ENCODE measurements at places on chromosomes 12 and 14.

DNA sequence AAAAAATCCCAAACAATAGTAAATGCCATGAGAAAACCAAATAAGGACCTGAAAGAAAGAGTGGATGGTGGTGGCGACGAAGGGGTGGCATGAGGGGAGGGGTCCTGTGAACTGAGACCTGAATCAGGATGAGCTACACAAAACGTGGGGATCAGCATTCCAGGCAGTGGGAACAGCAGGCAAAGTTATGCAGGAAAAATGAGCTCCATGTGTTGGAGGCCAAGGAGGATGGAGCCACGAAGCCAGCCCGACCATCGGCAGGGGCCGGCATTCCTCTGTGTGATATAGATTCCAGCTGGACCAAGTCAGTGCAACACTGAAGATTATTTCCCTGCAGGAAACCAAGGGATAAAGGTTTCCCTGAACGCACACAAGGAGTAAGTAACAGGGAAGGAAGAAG, 7.1 kb downstream of the ADGRD1 start:
- no peak for DNase-seq

- DNase-seq: no peak
Observed at GRCh38 chr12:120408771-120409170, 29.1 kb upstream of the COX6A1 start.

DNA sequence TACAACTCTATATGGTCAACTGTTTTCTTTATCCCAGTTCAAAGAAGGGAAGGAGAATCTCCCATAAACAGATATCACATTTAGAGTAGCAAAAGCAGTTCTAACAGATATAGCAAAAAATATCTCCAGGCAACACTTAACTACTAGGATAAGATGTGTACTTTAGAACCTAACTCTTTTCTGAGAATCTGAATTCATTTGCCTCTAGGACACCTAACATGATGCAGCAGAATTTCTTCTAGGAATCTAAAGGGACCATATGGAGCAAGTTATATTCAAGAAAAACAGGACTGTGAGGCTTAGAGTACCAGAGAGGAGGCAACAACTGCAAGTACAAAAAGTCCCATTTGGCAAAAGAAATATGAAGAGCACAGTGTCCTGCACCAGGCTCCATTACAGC, 24.4 kb upstream of the CAPRIN2 start:
- no peak for DNase-seq

DNA sequence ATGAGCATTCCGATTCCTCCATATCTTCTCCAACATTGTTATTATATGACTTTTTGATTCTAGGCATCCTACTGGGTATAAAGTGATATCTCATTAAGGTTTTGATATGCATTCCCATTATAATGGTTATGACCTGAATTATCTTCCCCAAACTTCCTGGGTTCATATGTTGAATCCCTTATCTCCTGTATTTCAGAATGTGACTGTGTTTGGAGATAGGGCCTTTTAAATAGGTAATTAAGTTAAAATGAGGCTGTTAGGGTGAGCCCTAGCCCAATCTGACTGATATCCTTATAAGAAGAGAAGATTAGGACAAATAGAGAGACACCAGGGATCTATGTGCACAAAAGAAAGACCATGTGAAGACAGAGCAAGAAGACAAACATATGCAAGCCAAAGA, 96.9 kb upstream of the PMCH start:
- DNase-seq: no peak

DNA sequence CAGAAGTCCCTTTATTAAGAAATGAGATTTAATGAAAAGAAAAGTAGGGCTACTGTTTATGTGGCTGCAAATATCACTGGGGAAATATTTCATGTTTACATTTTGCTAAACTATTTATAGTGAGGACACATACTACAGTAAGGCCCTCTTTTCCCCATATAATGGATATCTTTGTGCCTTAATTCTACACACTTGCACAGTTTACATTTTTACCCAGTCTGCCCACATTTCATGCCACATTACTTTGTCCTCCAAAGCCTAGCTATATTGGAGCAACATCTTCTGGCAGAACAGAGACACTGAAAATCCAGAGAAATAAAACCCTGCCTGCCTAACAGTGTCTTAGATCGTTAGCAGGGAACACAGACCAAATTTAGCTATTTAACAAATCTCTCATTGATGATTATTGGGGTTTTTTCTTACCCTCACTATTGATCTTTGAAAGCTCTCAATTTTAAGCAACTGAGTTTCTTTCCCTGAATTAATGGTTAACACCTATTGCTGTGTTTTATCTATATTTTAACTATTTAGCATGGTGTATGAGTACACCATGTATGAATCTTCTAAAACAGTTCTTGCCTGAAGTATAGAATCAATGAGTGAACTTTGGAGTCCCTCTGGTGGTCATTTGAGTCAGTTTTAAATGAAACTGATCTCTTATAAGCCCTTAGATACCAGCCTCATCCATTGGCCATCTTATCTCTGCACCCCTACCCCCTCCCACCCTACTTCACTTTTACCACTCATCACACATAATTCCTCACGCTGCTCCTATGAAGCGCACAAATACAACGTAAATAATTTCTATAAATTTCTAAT, 170.2 kb downstream of the BCAT1 start:
- peak; percentile 51 for DNase-seq

GRCh38 chr14:21300892-21301291, 21.0 kb downstream of the RPGRIP1 start:
- DNase-seq: no peak

- DNase-seq: no peak
Observed at GRCh38 chr12:47189728-47190127, 110.0 kb upstream of the AMIGO2 start.

- peak; percentile 70 for DNase-seq
Observed at GRCh38 chr12:114936148-114937079, 252.4 kb upstream of the TBX3 start.

- no peak for DNase-seq
Observed at GRCh38 chr12:121917950-121918678, at the start of gene CFAP251. TSS of gene CFAP251 (plus strand) at chr12:121918592. CDS start at chr12:121921306, 2,714 bp downstream.

DNA sequence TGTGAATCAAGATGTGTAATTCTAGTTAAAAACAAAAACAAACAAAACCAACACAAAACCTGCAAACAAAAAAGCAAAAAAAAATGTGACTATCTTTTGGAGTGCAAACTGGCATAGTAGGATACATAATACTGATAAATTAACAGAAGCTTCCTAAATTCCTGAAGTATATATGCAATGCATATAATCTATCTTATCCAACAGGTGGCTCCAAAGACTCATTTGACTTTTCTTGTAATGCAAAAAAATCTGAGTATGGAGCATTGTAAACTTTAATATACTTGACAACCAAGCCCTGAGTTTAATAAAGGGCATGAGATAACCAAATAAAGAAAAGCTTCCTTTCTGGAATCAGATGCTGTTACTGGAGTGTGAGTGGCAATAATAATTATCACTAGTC, 1003.6 kb downstream of the FSCB start:
- no peak for DNase-seq

GRCh38 chr12:48005001-48005749, 899 bp upstream of the COL2A1 start:
- no peak for DNase-seq

DNA sequence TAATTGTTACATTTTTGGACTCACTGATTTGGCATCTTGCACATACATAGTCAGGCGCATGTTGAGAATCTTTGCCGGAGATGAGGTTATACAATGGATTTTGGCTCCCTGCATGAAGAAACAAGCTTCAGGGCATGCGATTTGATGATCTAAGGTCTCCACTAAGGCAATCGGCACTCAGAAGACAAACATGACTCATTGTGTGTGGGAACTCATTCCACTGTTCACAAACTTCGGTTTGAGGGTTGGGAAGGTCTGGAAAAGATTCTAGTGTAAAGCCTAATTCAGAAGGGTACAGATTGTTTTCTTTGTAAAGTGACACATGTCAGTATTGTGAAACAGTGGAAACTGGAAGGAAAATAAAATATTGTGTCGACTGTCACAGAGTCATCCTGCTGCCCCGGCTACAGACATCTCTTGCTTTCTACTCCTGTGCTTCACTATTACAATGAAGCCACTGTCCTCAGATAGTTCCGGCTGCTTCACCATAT, 192.6 kb upstream of the HMGA2 start:
- peak; percentile 100 for DNase-seq

DNA sequence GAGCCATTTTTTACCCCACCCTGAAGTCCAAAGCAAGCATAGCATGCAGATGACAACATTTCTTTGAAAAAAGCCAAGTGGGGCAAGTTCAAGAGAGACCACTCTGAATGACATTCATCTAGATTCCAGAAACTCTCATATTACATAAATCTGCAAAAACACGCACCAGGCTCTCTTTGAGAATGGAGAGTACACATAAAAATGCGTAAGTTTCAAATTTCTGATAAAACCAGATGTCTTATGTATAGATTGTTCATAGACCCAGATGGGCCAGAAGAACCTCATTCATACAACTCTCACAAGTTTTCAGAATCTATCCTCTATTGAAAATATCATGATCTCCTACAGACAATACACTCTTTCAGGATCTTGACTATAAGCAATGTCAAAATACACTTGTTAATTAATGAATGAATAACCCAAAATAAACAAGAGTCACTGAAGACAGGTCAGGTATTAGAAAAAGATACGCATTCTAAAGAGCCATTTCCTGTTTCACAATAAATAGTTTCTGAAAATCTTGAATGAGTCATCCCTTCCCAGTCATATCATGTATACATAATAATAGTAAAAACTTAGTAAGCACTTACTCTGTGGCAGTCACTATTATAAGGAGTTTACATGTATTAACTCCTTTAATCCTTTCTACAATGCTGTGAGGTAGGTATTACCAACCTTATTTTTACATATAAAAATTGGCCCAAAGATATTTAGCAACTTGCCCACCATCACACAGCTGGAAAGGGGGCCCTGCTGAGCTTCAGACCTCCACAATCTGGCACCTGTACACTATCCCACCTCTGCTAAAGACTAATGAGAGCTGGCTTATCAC, 72.0 kb downstream of the PPP2R5E start:
- DNase-seq: peak; percentile 61

- DNase-seq: no peak
Observed at GRCh38 chr12:10278104-10278503, 29.6 kb upstream of the KLRD1 start.

DNA sequence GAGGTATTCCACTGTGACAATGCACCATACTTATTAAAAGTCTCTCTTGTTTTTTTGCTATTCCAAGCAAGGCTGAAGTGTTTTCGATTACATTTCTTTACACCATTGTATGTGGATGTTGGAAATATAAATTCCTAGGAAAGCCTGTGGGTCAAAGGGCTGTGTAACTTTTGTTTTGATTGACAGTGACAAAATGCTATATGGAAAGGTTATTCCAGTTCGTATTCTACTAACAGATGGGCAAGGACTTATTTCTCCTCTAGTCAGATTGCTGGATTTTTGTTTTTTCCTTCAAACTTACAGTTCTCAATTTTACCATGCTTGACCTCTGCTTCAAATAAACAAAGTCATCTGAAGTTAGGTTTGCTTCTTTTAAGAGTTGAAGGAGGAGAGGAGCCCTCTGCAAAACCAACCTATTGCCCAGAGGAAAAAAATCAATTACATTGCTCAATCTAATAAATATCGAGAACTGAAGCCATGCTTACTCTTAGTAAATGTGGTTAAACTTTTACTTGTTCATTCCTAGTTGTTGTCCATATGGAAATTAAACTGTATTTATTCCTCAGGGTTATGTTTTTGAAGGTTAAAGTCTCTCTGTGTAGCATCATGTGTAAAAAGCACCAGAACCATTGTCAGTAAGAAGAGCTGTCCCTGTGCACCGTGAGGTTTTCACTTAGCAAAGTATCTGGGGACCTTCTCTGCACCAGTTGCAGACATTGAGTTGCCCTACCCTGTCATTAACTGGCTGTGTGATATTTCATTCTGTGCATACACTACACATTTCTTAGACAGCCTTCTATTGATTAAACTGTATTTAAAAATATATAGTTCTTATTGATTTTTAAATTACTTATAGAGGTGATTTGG, 26.9 kb downstream of the GLT1D1 start:
- no peak for DNase-seq

- no peak for DNase-seq
Observed at GRCh38 chr12:4909410-4909733, 333 bp upstream of the KCNA1 start.

DNA sequence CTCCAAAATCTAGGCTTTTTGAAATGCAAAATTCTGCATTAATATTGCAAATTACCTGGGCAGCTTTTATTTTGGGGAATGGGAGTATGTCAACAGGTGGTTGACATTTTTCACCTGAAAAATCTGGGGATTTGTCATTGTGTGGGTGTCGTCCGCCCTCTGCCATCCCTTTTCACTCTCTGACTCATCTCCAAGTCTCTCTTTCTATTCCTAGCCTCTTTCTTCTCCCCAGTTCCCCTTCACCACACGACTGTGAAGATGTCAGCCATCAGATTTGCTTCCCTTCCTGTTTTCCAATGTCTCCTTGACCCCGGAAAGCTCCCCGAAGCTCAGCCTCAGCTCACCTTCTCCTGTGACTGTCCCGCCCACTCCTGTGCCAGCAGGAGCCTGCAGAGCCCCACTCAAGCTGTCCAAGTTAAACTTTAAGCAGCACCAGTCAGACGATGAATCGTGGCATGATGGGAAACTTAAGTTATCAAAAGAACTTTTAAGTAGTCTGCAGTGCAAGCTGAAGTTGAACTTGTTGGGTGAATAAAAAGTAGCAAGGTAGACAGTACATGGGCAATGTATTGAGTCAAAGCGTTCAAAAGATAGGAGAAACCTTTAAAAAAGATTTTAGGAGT, 590.2 kb downstream of the VRK1 start:
- DNase-seq: no peak

- DNase-seq: no peak
Observed at GRCh38 chr12:100964028-100964427, 169.5 kb downstream of the ANO4 start.

DNA sequence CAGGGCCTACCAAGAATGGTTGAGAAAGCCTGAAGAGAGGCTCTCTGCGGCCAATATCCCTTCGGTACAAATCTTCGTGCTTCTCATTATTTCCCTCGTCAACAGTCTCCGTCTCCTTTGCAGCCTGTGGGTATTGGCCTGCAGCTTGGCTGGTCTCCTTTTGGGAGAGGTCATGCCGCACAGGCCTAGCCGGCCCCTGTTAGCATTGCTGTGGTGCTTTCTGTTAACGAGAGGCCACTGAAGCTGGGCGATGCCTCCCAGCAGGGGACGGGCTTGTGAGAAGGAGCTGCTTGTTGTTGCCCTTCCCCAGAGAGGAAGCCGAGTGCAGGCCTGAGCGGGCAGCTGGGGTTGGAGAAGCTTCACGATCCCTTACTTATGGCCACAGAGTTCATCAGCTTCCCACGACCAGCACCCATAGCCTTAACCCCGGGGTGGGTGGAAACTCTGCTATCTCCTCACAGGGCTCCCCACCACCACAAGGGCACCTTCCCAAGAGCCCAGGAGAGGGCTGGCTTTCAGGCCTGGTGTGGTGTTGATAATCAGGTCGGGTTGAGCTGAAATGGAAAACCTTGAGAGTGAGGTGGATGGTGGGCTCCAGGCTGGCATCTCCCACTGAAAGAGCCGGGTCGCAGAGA, 228.6 kb downstream of the ZFP36L1 start:
- DNase-seq: peak; percentile 80

- peak; percentile 78 for DNase-seq
Observed at GRCh38 chr12:11877869-11878780, 192.6 kb upstream of the BCL2L14 start.

- no peak for DNase-seq
Observed at GRCh38 chr12:123816896-123817537, 54.9 kb downstream of the DNAH10 start.
